ENCODE measurements at places on chromosomes 13 and 19. TPM values are rescaled to one million over a fixed set of nuclear protein-coding genes. Genes with fewer than 3 reads are reported as not detected.
A peak's percentile ranks its signal among the peaks of the same experiment; 100 is the strongest.

DNA sequence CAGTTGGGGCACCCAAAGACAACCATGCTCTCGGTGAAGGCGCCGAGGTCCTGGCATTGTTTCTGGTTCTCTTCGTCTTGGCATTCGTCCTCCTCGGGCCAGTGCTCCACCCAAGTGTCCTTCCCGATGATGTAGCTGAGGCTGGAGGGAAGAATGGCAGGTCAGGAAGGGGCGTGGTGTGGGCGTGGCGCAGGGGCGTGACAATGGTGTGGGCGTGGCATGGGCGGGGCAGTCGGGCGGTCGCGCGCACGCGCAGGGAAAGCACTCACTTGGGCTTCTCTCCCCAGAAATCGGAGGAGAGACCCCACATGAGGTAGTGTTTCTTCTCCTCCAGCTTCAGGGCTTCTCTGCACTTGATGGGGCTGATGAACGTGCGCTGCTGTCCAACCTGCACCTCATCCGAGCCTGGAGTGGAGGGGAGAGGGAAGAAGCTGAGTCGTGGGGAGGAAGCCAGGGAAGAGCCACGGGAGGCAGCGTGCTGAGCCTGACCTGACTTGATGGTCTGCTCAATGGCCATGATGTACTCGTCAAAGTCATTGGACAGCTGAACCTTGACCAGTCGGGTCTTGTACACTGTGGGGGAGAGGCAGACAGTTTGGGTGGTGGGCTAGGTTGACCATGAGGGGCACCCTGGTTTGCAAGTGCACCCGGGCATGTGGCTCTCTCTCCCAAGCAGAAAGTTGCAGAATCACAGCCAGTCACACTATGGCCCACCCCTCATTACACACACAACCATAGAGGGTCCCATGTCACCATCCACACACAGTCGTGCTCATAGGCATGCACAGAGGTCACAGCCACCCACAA, 8.1 kb upstream of the TNFSF14 start:
- peak; percentile 73 for DNase-seq

The NKG7 gene
- 4.1 TPM for total RNA-seq

GRCh38 chr19:48868114-48868886, at the start of gene PLEKHA4:
Gene PLEKHA4, minus strand, starts transcription at chr19:48868617. Its CDS starts 997 bp downstream, at chr19:48867620.
- no peak for DNase-seq

- no peak for DNase-seq
These were observed 26.1 kb downstream of the PPP5C start for GRCh38 chr19:46372901-46373490.

DNA sequence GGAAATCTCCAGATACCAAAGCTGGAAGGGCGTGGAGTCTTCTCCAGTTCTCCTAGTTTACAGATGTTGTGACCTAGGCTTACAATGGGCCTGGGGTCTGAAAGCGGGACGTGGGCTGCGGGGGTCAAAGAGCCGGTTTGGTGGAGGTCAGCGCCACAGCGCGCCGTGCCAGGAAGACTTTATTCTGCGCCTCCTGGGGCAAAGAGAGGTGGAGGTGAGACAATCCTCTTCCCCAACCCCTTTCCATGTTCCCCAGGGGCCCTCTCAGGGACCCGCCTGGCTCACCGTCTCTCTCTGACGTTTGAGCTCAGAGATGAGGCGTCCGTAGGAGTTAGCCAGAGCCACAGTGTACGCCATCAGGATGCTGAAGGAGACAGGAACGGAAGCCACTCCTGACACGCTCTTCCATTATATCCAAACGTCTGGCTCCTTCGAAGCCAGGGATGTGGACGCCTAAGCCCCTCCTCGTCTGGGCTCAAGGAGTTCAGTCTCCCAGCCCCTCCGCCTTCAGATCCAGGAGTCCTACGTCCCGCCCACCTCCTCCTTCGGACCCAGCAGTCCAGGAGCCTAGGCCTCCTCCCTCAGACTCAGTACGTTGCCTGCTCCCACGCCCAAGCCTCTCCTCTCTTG, 776 bp upstream of the LENG1 start:
- DNase-seq: no peak

GRCh38 chr19:42067315-42067888, 2.6 kb downstream of the GRIK5 start:
- no peak for DNase-seq

DNA sequence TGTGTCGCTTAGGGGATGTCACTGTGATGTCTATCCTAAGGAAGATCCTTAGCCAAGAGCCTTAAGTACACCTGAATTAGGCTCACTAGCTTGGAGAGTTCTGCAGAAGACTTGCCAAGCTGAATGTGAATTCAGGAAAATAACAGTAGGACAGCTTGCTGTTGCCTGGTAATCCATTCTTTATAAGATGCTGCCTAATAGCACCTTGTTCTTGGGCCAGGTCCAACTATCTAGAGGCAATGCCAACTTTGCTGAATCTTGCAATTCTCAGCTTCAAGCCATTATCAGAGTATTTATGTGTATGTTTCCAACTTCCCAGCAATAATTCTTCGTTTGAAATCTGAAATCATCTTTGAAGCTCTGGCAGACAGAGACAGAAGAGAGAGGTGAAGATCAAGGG, 102.8 kb downstream of the PCDH17 start:
- no peak for DNase-seq

GRCh38 chr19:588093-588740, 1.5 kb upstream of the HCN2 start:
- peak; percentile 66 for DNase-seq

The FBXW9 gene
- 2.5 TPM for total RNA-seq

GRCh38 chr13:24619282-24619681, 60.9 kb upstream of the ATP12A start:
- DNase-seq: no peak

The GADD45GIP1 gene
- 13.8 TPM for total RNA-seq

The KLK14 gene
- 0.92 TPM for total RNA-seq

GRCh38 chr13:45335397-45336024, 5.5 kb downstream of the TPT1 start:
- DNase-seq: no peak

The ARHGEF1 gene
- 1,141 TPM for total RNA-seq

- DNase-seq: no peak
These were observed 8.6 kb downstream of the BRCA2 start for GRCh38 chr13:32323912-32324311.

The CD33 gene
- 5.0 TPM for total RNA-seq

The ZNF607 gene
- total RNA-seq: 10.0 TPM

DNA sequence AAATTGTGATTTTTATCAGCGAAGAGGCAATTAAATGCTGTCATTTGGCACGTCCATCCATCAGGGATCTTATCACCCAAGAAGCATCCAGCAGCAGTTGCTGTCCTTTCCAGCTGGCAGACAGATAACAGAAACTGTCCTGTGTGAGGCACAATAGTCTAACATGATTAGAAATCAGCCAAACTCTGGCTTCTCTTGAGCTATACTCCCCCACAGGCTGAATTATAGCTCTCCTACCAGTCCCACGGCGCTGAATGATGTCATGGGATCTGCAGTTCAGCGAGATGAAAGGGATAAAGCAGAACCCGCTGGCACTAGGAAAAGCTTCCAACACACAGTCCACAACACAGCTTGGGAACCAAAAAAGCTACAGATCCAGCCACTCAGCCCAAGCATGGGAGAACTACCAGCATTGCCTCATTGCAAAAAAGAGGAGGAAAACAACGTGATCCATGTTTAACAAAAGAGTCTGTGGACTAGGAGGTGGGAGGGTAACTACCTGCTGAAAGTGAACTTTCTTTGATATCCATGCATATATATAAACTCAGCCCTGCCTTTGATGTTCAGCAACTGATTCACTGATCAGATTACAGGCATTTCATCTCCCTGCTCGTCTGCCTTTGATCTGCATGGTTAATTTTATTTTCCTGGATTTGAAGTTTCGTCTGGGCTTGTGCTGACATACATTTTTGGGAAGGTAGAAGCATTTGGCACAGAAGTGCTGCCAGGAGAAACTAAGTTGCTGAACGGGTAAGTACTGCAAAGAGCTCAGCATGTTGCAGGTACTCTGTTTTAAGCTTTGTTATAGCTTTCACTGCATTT, at the start of gene TNFRSF19:
TSS of gene TNFRSF19 (plus strand) at position 314 of the 822 bp plus-strand sequence. CDS start 19,772 bp downstream, outside the sequence.
- no peak for DNase-seq

The KLHL1 gene
- total RNA-seq: not detected

The SLAIN1 gene
- 42.4 TPM for total RNA-seq

DNA sequence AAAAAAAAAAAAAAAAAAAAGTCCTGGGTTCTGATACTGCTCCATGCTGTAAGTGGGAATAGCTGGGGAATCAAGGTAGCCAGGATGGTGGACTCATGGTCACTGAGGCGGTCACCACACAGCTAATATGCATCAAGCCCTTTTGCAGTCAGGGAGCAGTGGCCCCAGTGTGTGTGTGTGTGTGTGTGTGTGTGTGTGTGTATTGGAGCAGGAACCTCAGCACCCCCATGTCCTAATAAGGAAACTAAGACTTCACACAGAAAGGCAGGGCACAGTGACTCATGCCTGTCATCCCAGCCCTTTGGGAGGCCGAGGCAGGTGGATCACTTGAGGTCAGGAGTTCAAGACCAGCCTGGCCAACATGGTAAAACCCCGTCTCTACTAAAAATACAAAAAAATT, 12.0 kb downstream of the B3GNT3 start:
- DNase-seq: no peak

DNA sequence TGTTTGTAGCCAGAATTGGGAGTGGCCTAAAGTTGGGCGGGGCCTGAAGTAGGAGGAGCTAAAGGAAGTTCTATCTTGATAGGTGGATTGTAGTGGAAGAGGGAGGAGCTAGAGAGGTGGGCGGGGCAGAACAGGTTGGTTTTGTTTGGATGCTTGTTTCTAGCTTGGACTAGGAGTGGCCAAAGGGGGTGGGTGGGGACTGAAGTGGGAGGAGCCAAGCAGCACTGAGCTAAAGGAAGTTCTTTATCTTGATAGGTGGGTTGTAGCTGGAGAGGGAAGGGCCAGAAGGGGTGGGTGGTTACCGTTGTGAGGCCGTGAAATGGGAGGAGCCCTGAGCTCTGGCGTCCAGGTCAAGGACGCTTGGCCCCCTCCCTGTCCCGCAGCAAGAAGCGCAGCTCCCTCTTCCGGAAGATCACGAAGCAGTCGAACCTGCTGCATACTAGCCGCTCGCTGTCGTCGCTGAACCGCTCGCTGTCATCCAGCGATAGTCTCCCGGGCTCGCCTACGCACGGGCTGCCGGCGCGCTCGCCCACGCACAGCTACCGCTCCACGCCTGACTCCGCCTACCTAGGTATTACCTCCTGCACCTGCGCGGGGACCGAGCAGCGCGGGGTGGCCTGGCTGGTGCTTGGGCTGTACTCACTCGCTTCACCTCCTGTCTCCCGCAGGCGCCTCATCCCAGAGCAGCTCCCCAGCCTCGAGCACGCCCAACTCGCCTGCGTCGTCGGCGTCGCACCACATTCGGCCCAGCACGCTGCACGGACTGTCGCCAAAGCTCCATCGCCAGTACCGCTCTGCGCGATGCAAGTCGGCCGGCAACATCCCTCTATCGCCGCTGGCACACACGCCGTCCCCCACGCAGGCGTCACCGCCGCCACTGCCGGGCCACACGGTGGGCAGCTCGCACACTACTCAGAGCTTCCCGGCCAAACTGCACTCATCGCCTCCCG, 8.0 kb downstream of the DNASE2 start:
- DNase-seq: peak; percentile 79

- DNase-seq: peak; percentile 73
These were observed 13.8 kb downstream of the SH2D3A start for GRCh38 chr19:6753178-6754031.

DNA sequence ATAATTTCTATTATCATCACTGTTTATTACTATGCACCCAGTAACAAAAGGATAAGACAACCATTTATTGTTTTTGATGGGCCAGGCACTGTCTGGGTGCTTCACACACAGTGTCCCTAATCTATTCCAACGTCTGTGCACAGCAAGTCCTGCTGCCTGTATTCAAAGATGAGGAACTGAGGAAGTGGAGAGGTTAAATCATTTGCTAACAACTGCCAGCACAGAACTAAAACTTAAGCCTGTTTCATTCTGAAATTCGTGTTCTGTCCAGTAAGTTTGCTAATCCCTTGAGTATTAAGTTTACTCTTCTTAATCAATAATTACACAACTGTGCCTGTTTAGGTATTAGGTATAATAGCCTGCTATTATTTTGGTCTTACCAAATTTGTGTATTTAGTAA, 41.9 kb downstream of the TEX26 start:
- DNase-seq: no peak

GRCh38 chr19:57620673-57621348, 6.8 kb downstream of the ZNF134 start:
- no peak for DNase-seq

DNA sequence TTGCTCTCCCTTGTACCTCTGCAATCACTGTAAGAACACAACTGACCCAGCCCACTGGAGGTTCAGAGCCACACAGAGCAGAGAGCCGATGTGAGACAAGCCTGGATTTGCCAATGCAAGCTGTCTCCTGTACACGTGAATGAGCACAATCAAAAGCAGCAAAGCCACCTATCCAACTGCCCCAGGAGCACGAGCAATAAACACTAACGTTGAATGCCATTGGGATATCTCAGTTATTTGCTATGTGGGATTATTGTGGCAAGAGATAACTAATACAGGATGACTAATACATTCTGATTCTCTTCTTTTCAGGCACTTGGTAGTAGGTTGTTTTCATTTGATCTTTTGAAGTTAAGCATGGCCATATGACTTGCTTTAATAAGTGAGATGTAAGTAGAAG, 85.2 kb upstream of the FAM216B start:
- no peak for DNase-seq

The ZNF724 gene
- total RNA-seq: 7.4 TPM

- no peak for DNase-seq
These were observed 665.0 kb upstream of the SLITRK6 start for GRCh38 chr13:86464193-86464592.

DNA sequence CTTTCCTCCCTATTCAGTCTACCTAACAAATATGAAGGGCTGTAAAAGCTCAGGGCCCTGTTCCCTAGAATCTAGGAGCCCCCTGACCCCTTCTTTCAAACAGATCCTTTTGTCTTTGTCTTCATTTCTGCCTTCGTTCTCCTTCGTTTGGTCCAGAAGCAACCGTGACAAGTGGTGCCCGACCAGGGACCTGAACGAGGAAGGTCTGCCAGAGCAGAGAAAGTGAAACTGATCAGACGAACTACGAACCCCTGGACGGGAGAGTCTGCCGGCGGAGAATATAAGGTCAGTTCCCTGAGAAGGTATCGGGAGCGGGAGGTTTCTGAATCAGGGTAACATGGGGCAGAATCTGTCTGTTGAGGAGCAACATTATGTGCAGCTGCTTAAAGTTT, 751 bp downstream of the ERVK3-1 start:
- no peak for DNase-seq

GRCh38 chr13:54018485-54018884, 989.9 kb downstream of the OLFM4 start:
- DNase-seq: no peak

- no peak for DNase-seq
These were observed 25.5 kb downstream of the FGF14 start for GRCh38 chr13:102376318-102376717.

The ATP11A gene
- 58.5 TPM for total RNA-seq

Data from naive thymus-derived CD4-positive, alpha-beta T cell (primary cell).